Fibroblast of skin of scalp (primary cell): ENCODE measurements at places on chromosomes 3 and 15.

DNA sequence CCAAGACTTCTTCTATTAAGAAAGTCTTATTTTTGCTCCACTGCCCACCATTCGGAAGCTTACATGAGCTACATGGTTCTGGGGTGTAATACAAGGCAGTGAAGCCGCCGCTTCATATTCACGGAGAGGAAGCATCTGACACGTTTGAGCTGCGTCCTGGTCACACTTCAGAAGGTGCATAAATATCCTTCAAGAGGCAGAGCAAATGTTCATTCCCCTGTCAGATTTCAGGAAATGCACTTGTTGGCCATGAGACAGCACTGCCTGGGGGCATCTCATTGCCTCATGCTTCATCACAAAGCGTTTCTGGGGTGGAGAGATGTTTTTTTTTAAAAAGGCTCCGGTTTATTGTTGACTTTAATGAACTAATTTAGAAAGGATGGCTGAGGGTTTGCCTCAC, 119.9 kb downstream of the CADPS start:
- peak; percentile 6 for DNase-seq

DNA sequence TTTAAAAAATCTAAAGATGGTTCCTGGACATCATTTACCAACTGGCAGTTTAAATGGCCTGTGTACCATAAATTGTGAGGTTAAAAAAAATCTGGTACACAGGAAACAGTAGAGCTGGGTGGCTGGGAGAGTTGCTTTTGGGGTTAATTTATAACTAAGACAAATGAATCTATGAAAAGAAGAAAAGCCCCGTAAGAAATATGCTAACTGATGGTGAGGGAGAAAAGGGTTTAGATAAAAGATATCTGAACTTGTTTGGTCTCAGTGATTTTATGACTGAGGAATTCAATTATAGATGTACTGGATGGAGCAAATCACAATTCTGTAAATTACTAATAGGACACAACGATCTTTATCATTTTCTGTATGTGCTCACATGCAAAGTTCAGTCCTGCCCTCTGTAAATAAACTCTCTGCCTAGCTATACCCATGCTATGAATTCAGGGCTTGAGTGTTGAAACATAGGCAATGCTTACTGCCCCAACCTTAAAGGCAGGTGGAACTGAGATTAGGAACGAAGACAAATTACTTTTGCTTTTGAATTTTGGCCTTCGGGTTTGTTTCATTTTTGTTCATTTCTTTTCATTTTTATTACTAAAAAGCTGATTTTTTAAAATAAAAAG, 28.0 kb downstream of the PPARG start:
- DNase-seq, result no peak

DNA sequence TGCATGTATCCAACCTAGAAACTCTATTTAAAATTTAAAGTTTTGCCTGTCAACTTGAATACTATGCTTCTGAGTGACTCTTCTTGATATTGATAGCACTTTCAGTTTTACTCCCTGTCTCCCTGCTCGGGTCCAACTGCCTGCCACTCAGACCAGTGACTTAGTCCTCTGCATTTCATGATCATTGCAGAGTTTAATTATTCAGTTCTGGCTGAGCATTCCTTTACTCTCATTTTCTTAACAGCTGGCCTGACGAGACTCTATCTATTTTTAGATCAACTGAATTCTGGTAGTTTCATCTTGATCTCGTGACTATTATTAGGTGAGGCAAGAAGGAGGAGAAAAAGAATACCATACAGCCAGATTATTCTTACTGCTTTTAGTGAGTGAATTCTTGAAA, 617.4 kb downstream of the SI start:
- DNase-seq, result no peak

DNA sequence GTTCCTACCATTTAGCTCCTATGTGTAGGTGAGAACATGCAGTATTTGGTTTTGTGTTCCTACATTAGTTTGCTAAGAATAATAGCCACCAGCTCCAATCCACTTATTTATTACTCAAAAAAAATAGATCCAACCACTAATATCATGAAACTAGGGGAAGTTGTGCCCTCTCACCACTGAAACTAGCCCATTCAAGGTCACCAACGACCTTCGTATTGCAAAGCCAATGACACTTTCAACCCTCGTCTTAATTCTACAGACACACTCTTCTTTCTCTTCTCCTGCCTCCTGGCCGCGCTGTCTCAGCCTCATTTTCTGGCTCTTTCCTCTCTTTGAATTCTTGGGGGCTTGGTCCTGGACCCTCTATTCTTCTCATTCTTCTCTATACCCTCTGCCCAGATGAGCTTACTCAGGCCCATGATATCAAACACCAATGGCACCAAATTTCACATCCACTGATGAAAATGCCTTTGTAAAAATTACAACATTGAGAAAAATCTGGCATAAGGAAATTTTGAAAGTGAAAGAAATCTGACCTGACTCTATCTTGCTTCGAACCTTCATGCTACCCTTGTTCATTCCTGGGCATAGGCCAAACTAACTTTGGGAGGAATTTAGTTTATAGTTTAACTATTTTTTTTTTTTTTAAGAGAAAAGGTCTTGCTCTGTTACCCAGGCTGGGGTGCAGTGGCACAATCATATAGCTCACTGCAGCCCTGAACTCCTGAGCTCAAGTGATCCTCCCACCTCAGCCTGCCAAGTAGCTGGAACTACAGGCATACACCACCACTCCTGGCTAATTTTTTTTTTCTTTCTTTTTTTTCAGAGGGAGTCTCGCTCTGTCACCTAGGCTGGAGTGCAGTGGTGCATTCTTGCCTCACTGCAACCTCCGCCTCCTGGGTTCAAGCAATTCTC, 25.4 kb upstream of the LIMD1 start:
- no peak for DNase-seq

DNA sequence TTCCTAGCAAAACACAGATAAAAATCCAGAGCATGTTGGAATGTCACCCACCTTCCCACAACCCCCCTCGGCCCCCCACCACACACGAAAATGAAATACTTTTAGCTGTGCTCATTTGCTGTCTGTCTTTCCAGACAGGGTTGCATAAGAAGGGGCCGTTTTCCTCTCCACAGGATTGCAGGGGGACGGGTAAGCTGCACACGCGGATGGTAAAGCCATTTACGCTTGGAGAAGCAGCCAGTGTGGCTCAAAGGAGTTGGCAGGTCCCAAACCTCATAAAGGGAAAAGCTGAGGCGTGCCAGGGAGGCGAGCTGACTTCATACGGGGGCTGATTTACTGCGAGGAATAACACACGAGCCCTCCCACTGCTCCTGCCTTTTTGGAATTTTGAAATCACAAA, 47.4 kb upstream of the ITGA11 start:
- peak; percentile 99 for DNase-seq

DNA sequence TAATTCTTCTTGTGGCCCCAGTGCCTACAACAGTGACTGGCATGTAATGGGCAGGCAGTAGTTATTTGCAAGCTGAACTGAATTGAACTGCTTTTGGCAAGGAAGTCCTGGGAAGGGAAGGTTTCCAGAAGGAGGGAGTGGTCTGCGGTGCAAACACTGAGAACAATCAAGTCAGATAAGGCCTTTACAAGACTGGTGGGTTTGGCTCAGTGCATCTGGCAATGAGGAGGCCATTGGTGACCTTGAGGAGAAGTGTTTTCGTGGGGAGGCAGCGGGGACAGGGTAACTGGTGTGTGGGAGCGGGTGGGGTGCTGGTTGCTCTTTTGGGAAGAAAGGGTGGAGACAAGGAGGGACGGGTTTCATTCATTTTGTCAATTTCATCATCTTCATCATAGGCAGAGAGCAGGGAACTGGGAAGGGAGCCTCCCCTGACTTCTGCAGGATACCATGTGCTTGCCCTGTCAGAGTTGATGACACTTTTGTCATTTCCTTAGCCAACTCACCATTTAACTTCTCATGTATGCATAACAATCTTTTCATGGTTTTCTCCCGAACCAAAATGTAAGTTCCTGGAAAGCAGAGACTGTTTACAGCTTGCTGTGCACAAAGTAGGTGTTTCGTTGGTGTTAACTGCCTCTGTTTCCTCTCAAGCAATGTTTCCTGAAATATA, 8.4 kb upstream of the EHD4 start:
- no peak for DNase-seq

DNA sequence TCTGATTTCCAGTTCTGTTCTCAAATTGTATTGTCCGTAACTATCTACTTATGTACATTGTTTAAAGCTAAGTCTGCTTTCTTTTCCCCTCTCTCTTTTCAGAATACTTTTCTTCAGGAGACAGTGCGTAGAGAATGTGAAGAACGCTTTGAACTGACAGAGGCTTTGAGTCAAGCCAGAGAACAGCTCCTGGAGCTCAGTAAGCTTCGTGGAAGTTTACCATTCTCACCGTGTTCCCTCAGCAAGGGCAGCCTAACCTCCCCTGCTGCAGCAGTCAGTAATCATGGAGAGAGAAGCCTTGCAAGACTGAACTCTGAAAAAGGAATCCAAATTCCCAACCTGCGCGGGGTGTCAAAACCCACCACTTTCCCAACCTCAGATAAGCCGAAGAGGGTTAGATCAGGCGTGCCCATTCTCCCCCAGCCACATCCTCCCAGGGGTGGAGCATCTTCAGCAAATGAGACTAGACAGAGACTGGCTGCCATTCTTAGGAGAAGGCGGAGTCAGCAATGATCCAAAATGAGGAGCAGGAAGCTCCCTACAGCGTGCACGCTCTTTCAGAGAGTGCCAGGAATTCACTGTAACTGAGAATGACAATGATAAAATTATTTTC, 114.6 kb downstream of the CCNL1 start:
- peak; percentile 14 for DNase-seq

DNA sequence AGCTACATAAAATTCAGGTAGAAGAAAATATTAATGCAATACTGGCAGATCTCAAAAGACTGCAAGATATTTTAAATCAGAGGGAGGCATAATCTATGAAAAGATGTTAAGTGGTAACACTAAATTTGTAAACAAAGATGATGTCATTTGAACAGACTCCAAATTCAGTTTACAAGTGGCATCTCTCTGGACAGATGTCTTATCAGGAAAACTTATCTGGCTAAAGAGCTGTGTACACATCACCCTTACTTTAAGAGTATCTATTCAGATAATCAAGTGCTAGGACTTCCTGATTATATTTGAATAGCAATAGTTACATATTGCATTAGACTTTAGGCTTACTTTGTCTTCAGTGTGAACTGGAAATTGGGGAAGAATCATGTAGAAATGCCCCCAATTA, 231.5 kb downstream of the WDR72 start:
- no peak for DNase-seq

DNA sequence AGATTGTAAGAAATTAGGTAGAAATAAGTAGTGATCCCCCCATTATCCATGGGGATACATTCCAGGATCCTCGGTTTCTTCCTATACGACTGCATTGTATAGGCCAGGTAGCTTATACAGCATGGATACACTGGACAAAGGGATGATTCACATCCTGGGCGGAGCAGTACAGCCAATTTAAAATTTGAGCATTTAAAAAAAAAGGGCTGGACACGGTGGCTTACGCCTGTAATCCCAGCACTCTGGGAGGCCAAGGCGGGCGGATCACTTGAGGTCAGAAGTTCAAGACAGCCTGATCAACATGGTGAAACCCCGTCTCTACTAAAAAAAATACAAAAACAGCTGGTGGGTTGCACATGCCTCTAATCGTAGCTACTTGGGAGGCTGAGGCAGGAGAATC, 976 bp upstream of the ARGFX start:
- no peak for DNase-seq

- DNase-seq, result no peak
These were observed 522 bp downstream of the MED12L start for GRCh38 chr3:151085889-151086483.

DNA sequence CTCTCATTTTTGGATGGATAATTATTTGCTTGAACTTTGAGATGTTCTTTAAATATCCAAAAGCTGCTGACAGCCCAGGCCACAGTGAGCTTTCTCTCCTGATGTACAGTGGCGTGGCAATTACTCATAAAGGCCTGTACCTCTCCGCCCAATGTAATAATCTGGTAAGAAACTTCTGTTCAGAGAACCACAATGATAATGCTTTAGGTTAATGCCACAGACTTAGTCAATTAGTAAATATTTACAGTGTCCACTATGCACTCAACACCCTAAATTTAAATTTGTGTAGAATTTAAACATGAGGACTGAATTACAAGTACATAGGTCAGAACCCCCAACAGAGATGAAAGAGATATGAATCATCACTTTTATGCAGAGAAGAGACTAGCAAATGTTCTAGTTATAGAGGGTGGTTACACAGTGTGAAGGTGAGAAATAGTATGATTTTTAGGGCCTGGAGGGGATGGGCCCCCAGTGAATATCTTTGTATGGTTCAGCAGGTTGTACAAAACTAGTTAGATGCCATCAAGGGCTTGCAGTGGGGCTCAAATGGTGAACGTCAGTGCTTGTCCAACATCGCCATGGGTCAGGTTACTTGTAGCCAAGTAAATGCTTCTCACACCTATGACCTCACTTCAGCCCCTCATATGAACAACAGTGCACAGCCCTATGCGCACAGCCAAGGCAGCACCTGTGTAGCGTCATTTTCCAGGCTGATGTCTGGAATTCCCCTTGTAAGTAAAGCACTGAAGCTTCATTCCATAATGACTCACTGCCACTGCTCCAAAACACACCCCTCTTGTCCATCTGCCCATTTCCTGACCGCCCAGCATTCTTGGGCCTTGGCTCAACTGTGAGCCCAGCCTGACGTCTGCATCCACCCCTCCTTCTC, 13.3 kb downstream of the ABHD2 start:
- DNase-seq, result peak; percentile 90

- no peak for DNase-seq
These were observed 212.1 kb downstream of the ADAMTS17 start for GRCh38 chr15:100129677-100130076.

GRCh38 chr15:92025706-92026270, 172.3 kb downstream of the SLCO3A1 start:
- no peak for DNase-seq

- peak; percentile 52 for DNase-seq
These were observed 59.1 kb downstream of the TRIM42 start for GRCh38 chr3:140736863-140737460.

DNA sequence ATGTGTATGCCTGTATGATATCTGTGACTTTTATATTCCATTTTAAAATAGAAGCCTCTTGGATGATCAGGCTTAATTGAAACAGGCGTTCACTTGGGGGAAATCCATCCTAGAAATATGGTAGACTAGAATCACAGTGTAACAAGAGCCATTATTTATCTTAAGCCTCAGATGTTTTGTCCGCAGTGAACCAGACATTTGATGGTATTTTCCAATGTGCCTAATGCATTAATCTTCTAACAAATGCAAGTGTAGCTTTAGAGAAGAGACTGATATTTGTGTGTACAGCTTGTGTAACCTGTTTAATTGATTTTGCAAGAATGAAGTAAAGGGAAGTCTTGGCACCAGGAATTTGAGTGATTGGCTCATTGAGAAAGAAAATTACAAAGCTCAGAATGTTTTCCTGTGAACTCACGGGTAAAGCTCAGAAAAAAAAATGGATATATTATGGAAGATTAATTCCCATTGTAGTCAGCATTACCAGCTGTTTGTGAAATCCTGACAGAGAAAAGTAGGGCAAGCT, 155.7 kb downstream of the SV2B start:
- no peak for DNase-seq

- DNase-seq, result no peak
These were observed 461.8 kb downstream of the SHQ1 start for GRCh38 chr3:72386327-72387000.

- DNase-seq, result no peak
These were observed 994.7 kb downstream of the EPHA3 start for GRCh38 chr3:90102146-90102545.
